Stimulated activated CD8-positive, alpha-beta memory T cell treated with anti-CD3 and anti-CD28 coated beads, Interleukin-2, amount 100 ng/mL, for 1 hour (primary cell): ENCODE measurements at places on chromosomes 3 and 15.

DNA sequence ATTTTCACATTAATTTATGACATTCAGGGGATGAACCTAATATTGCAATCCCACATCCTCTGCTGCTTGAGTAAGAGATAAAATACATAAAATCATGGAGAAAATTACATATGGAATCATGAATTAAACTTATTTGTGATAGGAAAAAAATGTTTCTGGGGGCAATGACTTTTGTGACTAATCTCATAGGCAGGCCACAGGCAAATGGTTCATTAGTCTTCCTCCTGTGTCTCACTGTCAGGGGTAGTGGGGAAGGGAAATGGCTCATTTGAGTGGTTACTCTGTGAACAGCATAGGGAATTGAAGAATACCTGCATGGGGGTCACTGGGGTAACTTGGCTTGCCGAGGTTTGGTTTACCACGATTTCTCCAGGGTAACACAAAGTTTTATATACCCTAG is 72.0 kb downstream of the TFG start:
- no peak for DNase-seq

DNA sequence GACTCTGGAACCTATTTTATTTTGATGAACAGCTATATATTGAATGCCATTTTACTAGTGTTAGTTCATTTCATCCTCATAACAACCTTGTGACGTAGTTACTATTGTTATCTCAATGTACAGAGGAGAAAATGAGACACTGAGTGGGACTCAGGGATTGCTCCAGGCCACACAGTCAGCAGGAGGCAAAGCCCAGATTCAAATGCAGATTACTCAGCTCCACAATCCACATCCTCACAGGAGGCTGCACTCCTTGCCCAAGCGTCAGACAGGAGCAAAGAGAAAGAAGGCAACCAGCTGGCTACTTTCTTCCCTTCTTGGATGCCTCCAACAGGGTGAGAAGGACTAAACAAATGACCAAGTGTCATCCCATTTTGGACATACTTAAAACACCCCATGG is 92.0 kb upstream of the CCDC54 start:
- no peak for DNase-seq

GRCh38 chr3:46887980-46888494 is 10.5 kb downstream of the PTH1R start:
- DNase-seq, result no peak

GRCh38 chr3:67648229-67648628 is 6.2 kb downstream of the SUCLG2 start:
- no peak for DNase-seq

DNA sequence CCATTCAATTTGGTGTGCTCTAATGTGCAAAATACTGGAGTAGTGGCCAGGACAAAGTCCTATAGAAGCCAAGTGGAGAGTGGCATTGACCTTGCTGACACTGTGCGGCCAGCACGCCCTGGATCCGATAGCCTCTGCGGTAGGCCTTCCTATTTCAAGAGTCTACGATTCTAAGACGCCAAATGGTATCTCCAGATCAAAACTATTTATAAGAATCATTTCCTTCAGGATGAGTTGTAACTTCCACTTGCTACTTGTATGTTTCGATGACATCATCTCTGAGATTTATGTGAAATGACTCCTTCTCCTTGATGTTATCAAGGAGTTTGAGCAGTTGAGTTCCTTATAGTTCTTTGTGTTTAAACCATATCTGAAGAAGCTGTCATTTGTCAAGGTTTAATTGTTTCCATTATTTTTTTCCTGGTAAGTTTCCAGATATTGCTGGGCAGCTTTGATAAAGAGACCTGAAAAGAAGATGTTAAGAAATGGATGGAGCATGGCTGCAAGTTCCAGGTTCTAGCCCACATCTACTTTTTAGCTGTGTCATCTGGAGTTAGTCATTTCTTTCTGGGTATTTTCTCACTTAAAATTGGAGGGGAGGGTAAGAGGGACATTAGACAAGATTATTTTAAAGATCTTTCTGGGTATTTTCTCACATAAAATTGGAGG is 71.8 kb downstream of the TMEM44 start:
- DNase-seq, result no peak

- no peak for DNase-seq
Observed at GRCh38 chr15:80485370-80486164, 81.4 kb downstream of the ARNT2 start.

DNA sequence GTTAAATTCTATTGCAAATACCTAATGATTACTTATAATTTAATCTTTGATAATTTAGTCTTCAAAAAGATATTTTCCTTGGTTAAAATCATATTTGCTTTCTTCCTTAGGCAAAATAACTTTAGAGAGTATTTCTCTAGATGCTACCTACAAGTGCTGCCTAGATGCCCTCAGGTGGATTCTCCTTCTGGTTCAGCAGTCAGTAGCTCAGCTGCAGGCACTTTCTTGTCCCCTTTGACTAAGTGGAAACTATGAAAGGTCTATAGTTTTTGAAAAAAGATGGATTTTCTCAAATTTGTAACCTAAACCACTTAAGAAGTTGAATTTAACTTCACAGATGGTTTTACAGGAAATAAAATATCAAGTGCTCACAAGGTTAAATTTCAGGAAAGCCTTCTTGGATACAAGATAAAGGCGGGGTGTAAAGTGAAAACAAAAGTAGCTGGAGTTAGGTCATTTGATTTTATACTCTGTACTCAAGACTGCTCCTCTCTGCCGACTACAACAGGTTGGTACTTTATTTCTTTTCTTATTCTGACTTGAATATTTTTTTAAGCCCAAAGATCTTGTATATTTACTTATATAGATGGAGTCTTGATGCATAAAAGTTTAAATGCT is at the start of gene ACKR4:
Gene ACKR4, plus strand, starts transcription at position 455 of the 618 bp plus-strand sequence. CDS start 3,128 bp downstream, outside the sequence.
- no peak for DNase-seq

GRCh38 chr3:76698136-76698706 is 341.7 kb upstream of the ROBO2 start:
- no peak for DNase-seq

DNA sequence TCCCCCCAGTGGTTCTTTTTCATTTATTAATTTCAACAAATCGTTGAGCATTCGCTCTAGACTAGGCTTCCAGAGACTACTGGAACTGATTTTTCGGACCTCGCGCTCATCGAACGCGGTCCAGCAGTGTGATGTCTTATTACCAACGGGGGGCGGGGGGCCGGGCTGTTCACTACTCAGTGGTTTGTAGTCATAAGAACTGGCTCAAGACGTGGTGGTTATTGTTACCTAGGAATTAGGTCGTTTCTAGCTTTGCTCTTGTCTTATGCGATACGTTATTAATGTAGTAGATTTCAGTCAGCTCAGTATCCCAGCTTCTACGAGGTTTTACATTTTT is 858 bp downstream of the RBM5 start:
- no peak for DNase-seq

DNA sequence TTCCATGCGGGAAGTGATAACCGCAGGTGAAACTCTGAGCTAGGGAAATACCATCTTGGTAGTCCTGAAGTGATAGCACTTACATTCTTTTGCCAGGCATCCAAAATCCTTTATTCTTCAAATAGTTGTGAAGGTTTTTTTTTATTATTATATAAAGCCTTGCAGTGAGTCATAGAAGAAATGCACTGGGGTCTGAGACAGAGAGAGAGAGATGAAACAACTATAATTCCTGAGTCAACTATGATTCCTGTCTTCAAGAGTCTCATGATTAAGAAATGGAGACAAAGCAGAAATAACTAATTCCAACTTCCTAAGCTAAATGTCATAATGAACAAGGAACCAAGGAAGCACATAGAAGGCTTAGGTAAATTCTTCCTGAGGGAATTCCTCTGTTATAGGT is 495.6 kb downstream of the LPP start:
- no peak for DNase-seq

DNA sequence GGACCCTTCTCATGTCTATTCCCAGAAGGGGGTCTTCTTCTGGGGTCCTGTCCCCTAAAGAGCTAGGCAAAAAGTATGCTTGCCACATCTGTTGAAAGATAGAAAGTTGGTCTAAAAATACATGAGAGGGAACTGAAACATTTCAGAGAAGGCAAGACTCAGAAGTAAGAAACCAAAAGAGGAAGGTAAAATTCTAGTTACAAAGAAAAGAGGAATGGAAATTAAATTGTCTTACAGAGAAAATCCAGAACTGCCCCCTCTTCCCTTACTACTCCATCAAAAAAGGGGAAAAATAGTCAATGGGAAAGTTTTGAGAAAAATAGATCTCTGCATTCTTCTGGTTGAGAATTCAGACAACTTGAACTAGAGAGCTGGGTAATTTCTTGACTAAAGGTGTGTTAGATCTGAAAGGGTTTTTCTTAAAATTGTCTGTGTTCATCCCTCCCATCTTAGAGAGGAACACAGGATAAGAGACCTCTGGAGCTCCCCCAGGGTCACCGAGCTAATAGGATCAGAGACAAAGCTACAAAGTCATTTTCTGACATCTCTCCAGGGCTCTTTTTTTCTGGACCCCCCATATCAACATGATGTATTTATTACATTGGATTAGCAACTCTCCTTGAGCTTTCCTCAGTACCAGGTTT is 32.3 kb upstream of the CCR2 start:
- no peak for DNase-seq

GRCh38 chr3:181417748-181418147 is 294.0 kb upstream of the SOX2 start:
- no peak for DNase-seq

- DNase-seq, result no peak
Observed at GRCh38 chr15:100544338-100544841, 15.6 kb upstream of the CERS3 start.

DNA sequence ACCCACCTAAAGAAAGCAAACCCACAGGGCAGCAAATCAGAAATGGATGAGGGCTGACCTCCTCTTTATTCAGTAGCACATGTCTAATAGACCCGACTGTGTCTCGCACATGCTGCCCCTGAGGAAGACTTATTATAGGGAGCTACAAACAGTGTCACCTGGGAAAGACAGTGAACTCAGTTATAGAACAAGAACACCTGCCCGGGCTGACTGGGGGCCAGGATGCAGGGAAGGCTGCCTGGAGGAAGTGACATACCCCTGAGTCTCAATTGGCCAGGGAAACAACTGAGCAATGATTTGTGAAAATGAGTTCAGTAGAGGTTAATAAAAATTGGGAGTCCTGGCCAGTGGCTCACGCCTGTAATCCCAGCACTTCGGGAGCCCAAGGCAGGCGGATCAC is 78.7 kb upstream of the CGNL1 start:
- DNase-seq, result no peak

GRCh38 chr3:11514191-11514821 is 129.4 kb downstream of the VGLL4 start:
- no peak for DNase-seq

DNA sequence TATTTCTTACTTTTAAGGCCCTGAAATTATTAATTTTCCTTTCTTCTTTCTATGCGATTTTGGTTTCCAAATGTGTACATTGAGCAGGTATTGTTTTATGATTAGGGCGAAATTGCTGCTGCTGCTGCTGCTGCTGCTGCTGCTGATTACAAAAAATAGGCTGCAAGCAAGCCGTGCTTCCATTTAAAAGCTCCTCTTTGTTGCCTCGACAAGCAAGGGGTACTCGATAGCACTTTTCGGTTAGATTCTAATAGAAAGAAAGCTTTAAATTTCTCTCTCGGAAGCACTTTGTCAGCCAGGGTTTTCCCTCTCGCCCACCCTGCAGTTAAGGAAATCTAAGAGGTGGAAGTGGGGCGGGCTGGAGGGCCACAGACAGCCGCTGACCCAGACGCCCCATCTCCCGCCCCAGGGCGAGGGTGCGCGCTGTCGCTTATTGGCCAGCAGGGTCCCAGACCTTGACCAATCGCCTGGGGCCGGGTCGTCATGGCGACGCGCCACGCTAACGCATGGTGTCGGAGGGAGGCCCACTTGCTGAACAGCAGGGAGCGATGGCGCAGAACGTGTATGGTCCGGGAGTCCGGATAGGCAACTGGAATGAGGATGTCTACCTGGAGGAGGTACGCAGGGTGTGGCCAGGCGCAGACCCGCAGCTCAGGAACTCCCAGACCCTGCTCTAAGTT is at the start of gene CFAP161:
Gene CFAP161, plus strand, starts transcription at position 489 of the 680 bp plus-strand sequence. Its CDS starts 60 bp downstream, at position 549.
- no peak for DNase-seq

DNA sequence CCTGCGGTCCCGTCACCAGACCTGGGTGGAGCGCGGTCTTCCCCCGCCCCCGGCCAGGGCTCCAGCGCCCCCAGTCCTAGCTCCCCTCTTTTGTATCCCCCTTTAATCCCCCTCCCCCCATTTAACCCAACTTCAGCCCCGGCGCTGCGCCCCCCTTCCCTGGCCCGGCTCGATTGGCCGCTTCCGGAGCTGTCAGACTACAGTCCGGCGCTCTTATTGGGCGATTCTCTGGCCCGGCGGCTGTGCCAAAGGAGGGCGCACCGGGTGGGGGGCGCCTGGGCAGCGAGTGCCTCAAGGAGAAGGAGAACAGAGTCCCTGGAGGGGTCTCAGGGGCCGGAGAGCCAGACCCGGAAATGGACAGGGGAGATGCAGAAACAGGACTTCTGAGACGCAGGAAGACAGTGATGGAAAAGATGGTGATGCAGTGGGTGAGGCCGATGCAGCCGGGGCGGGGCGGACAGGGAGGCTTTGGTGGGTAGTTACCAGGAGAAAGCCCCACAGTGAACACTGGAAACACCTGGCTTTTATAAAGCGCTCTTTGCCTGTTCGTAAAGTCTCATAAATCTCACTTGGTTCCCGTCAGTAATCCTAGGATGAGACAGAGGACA is 1.2 kb upstream of the ADCY5 start:
- DNase-seq, result no peak

GRCh38 chr3:51340013-51340829 is 44.9 kb upstream of the MANF start:
- no peak for DNase-seq

- DNase-seq, result no peak
Observed at GRCh38 chr3:133441867-133442270, 42.0 kb downstream of the BFSP2 start.

DNA sequence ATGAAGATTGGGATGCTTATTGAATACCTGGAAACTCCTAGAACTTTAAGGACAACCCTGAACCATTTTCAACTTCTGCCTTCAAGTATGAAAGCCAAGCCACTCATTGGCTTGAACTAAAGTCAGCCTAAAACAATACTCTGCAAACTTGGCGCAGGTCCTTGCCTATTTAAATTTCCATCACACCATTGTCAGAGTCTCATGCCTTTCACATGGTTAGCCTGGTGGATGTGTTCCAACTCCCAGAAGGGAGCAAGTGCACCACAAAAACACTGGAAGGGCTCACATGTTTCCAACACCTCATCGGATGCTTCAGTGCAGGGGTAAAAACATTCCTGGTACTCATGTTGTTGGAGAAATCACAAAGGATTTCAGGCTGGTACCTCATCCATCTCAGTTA is 511.6 kb upstream of the MDFIC2 start:
- no peak for DNase-seq

DNA sequence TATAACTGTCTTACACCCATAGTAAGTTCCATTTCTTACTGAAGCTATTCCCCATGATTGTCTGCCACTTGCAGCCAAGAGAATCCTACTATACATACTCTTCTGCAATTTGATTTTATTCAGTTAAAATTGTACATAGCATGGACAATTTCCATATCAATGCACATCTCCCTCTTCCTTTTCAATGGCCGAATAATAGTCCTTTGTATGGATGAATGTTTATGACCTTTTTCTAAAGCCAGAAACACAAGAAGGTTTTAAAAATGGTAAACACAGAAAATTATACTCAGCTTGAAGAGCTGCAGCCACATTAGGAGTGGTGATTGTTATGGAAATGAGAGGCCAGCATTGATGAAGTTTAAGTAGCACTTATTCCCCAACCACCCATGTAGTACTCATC is 8.5 kb upstream of the ERC2 start:
- no peak for DNase-seq

- no peak for DNase-seq
Observed at GRCh38 chr15:33454996-33455395, 144.2 kb downstream of the RYR3 start.
